Small intestine (tissue), 16 donors: ENCODE measurements at places on chromosomes 1 and 21. TPM values are rescaled to one million over a fixed set of nuclear protein-coding genes. Genes with fewer than 3 reads are reported as not detected.

DNA sequence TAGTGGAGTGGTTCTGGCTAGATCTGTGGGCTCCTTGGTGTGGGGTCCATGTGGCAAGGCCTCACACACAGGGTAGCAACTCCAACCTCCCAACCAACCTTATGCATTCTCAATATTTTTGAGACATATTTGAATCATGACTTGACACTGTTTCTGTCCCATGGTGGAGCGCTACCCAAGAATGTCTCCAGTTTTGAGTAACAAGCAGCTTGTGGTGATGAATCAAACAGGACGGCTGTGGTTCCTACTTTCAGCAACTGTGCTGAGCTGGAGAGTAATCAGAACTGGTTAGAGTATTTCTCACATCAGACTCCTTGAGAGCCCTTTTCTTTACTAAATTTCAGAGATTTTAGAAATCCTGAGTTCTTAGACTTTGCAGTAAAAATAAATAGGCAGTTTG is 3.1 kb downstream of the LCE3D start:
- no peak for DNase-seq

GRCh38 chr1:167911413-167911812 is 2.5 kb downstream of the ADCY10 start:
- no peak for DNase-seq

DNA sequence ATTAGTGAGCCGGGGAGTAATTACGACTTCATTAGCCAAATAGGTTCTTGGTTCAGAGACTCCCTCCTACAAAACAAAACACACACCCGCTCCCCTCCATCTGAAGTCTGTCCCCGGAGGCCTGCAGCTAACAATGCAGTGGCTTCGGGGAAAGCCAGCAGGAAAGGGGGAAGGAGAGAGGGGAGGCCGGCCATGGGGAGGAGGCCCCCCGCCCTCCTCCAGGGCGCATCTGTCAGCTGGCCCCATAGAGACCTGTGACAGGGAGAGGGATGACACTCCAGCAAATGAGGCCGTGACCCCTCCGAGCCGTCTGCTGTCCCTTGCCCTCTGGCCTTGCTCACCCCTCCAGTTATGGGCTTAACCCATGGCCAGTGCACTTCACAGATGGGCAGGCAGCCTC is 12.1 kb upstream of the CNTN2 start:
- no peak for DNase-seq

- no peak for DNase-seq
Measured at GRCh38 chr1:173758980-173759379, 44.2 kb downstream of the KLHL20 start.

LORICRIN gene
- not detected for polyA plus RNA-seq

SLAMF8 gene
- polyA plus RNA-seq = 0.89 TPM

GRCh38 chr1:208433086-208433485 is 188.9 kb upstream of the PLXNA2 start:
- no peak for DNase-seq

DNA sequence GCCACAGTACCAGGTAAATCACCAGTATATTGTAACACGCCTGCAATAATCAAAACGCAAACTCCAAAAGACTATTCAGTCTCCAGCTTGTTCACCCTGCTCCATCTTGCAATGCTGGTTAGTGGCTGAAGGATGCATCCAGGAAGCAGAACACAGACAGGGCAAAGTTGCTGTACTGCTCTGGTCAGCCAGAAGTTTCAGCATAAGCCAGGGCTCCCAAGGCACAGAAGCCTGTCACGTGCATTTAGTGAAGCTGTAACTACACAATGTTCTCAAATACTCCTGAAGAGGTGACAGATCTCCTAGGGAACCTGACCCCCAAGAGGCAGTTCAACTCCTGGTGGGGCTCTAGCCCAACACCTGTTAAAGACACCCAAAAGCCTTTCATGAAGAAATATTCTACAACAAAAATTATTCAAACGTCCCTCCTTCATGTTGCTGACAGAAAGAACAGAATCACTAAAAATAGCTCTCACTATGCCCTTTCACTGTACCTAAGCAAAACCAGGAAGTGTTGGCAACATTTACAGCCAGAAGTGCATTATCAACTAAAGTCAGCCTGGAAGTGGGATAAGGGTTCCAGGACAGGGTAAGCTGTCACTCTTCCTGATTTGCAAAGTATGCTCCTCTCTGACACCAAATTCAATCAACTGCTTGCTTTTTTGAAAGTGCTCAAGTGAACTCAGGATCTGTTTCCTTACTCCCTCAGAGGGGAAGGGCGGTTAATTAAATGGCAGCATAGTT is 52.1 kb downstream of the SLC35D1 start:
- no peak for DNase-seq

- no peak for DNase-seq
Measured at GRCh38 chr1:151324390-151324930, 2.8 kb downstream of the PI4KB start.

DNA sequence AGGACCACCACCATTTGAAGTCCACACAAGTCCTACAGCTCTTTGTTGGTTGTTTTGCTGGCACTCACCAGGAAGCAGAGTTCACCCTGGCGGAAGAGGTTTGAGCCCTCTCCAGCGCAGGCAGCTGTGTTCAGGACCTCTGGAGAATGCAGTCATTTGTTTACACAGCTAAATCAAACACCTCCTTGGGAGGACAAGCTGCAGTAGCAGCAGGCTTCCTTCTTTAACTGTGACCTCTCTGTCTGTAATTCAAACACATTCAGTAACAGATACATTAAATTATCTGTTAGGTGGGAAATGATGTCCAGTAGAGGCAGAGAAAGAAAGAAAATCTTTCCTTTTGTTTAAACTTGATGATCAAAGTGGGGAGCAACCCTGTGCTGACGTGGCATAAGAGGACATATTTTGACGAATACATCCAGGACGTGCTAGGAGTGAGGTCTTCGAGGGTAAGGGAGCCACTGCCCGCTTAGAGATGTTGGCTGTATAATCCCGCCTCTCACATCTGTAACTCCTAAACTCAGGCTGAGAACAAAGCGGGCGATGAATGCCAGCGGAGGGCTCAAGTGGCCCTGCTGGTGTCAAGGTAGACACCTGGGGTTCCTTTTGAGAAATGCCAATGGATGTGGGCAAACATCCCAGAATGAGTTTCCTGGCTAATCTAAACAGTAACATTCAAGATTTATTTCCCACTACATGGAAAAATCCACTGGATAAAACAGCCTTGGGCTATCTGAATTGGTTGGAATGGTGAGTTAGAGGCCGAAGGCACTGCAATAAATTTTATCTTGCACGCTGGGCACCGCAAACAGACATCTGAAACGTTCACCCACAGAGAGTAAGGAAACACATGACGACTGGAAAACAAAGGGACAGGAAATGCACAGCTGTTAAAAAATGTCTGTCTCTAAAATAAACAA is 51.7 kb downstream of the ABCA4 start:
- peak; percentile 69 for DNase-seq

LHX4 gene
- 0.22 TPM for polyA plus RNA-seq

DNA sequence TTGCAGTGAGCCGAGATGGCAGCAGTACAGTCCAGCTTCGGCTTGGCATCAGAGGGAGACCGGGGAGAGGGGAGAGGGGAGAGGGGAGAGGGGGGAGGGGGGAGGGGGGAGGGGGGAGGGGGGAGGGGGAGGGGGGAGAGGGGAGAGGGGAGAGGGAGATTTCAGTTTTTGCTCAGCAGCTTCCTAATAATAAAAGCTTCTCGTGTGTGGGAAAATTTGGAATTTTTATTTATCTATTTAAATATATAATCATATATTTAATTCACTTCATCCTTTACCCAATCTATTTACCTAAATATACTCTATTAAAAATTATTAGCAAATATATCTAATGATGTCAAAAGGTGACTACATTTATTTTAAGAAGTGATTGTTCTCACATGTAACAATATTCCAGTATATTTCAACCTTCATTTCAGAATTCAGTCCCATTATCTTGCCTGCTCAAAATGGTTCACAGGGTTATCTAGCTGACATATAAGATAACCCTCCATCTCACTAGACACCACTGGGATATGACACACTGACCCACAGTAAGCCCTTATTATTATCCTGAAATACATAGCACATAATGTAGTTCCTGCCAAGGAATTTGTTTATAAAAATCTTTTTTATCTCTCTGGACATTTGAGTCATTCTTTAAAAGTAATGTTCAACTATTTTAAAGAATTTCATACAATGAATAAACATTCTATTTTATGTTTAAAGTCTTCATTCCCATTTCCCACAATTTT is 105.9 kb downstream of the GPATCH2 start:
- no peak for DNase-seq
